GM18507 (cell line): ENCODE measurements at places on chromosomes 2 and 18.

- no peak for DNase-seq
Observed at GRCh38 chr2:12124790-12125189, 378.4 kb downstream of the LPIN1 start.

- no peak for DNase-seq
Observed at GRCh38 chr2:198314559-198315153, 510.3 kb downstream of the PLCL1 start.

DNA sequence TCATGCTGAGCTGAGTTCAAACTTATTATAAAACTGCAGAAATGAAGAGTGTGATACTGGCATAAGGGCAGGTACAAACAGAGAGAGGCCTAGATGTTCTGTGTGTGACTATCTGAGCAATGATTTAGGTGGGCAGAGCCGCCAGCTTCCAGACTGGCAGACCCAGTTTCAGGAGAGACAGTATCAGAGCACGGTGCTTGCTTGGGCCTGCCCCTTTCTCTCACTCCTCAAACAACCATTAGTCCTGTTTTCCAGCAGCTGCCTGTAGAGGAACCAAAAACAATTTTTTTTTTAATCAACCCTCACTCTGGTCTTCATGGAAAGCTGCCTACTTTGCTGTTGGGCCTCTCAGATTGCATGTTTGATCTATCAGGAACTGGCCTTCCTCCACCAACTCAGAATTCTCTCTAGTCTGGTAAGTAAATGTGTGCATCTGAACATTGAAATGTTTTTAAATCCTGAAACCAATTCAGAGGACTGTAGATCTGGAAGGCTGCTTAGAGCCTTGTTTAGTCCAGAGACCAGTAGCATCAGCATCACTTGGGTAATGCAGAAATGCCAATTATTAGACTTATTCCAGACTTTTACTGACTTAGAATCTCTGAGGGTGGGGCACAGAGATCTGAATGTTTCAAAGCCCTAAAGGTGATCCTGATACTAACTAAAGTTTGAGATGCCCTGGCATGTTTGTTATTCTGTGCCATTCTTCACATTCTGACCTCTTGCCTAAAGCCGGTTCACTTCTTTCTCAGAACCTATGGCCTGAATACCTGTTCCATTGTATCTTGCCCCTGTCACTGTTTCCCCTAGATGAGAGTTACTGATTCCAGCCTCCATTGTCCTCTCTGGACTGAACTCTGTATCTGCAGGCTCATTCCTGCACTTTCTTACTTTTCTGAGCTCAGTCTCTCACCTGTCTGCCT is 24.8 kb upstream of the CRIM1 start:
- DNase-seq: no peak

GRCh38 chr2:119550856-119551255 is 6.6 kb downstream of the CFAP221 start:
- no peak for DNase-seq

DNA sequence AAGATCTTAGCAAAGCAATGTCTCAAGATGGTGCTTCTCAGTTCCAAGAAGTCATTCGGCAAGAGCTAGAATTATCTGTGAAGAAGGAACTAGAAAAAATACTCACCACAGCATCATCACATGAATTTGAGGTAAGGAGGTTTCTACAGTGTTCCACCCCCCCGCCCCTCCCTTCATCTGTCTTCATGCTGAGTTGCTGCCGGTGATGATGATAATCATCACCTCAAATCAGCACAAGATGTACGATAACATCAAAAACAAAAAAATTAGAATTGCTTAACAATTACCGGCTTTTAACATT is 14.6 kb downstream of the UGP2 start:
- DNase-seq: no peak
